ENCODE measurements at places on chromosomes 12 and 14.

DNA sequence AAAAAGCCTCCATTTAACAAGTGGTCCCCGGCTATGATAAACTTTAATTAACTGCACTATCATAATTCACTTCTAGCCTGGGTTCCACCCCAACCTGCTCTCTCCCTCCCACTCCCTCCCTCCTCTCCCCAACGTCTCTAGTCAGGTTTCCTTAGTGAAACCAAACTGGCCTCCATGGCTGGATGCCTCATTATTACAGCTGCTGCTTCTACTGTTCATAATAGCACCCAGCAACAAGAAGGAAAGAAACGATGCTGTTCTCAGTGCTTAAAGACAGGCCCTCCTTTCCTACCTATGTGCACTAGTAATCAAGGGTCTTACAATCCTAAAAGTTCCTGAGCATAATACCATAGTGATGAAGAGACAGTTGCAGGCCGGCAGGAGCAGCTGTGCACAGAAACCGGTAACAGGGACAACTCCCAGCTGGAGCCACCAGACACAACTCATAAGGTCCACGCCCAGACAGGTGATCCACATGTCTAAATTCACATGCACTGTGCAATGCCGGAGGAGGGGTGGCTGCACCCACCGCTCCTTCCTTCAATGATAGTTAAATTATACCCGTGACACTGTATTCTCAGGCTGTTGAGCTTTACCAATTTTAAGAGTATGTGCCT lies 6.2 kb downstream of the IRF2BPL start:
- no peak for DNase-seq

DNA sequence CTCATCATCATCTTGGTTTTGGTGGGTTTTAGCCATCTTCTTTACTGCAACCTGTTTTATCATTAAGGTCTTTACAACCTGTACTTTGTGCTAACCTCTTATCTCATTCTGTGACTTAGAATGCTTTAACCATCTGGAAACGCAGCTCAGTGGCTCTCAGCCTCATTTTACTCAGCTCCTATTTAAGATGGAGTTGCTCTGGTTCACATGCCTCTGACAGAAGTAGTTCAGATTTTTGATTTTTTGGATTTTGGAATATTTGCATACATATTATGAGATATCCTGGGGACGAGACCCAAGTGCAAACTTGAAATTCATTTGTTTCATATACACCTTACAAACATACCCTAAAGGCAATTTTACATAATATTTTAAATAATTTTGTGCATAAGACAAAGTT lies 10.7 kb downstream of the SLC38A1 start:
- DNase-seq = no peak

- no peak for DNase-seq
Measured at GRCh38 chr14:90604356-90604755, 207.5 kb downstream of the CALM1 start.

GRCh38 chr14:101183376-101184103 lies 280.0 kb upstream of the RTL1 start:
- DNase-seq = no peak

DNA sequence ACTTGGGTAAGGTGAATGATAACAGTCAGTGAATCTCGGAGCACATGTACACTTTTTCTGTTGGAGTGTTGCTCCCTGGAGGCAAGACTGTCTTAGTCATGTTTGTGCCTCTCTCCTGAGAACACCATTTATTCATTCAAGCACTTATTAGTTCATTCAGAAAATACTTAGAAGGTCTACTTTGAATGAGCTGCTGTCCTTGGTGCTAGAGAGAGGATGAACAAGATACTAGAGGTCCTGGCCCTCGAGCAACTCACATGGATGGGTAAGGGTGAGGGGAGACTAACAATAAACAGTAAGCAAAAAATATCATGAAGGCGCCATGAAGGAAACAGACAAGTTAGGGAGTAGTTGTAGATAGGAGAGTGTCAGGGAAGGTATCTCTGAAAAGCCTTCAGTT lies 17.1 kb upstream of the SAMD4A start:
- no peak for DNase-seq

DNA sequence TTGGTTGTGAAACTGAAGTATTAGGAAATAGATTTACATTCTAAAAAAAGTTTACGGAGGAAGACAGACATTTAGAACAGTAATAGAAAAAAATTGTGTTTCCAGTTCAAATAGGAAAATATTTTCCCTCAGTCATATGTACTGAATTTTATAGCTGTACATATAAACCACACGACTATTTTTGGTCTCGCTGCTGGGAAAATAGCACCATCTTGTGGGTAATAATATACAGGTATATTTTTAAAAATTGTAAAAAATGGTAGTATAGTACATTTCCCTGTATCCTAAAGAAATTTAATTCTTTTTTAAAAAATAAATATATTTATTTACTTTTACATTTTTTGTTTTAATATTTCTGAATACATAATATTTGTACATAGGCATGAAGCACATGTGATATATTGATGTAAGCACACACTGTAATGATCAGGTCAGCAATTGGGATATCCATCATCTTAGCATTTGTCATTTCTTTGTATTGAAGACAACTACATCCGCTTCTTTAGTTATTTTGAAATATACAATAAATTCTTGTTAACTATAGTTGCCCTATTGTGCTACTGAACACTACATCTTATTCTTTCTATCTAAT lies 168.6 kb downstream of the ALX1 start:
- no peak for DNase-seq

DNA sequence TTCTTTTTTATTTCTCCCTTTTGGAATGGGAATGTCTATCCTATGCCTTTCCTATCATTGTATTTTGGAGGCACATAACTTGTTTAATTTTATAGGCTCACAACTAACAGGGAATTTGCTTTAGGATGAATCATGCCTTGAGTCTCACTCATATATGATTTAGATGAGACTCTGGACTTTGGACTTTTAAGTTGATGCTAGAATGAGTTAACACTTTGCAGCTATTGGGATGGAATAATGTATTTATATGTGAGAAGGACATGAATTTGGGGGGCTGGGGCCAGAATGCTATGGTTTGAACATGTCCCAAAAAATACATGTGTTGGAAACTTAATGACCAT lies 365.3 kb downstream of the ZFP36L1 start:
- DNase-seq = no peak

DNA sequence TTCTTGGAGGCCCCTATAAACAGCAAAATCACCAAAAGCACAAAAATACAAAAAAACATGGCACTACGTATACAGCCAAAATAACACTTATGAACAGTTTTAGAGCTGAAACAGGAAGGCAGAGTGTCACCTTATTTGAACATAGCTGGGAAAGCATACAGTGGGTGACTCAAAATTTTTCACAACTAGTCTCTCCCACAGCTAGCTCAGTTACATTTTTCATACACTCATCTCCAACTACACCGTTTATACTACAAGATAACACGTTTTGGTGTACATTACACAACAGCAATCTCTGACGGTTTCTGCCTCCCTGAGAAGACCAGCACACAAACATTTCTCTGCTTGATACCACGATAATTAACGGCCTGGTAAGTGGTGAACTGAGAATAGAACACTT lies 2.9 kb downstream of the RAD52 start:
- DNase-seq = no peak

DNA sequence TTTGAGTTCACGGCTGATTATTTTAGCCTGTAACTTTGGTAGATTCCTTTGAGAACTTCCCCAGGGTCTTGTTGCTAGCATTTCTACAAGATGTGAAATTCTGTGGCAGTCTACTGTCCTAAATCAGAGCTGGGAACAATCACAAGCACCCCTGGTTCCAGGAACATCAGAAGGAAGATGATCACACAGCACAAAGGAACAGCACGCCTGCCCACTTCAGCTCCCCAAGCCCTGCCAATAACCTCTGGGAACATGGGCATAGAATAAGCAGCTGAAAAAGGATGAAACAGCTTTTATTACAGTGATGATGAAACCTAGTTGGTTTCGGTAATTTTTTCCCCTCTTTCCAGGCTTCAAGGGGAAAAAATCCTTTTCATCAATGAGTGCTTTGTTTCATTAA lies 12.3 kb downstream of the GPR19 start:
- DNase-seq = no peak

DNA sequence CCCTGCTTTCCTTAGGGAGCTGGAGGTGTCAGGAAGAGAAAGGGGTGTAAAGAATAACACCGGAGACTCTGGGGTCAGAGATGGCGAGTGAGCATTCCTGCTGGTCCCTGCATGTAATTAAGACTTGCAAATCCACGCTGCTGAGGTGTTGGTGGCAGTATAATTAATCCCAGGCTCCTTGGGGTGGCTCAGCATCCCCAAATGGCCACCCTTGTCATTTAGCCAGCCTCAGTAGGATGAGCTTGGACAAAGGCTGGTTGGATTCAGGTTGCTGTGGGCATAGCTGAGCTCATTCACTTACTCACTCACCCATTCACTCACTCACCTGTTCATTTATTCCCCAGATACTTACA lies 174.4 kb upstream of the RPH3A start:
- DNase-seq = no peak

GRCh38 chr12:9327320-9327719 lies 119.1 kb upstream of the PZP start:
- no peak for DNase-seq

GRCh38 chr12:111529424-111530368 lies 69.4 kb downstream of the ATXN2 start:
- DNase-seq = peak; percentile 33

DNA sequence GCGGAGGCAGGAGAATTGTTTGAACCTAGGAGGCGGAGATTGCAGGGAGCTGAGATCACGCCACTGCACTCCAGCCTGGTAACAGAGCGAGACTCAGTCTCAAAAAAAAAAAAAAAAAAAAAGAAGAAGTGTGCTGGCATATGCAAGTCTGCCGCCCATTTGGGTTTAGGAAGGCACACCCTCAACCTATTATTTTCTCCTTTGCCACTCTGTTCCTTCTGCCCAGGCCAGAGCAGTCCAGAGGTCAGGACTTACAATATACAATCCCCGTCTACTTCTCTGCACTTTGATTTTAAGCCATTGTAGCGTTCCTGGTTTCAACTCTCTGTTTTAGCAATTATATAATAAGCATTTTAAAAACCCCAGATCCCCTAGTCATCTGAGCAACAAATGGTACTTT lies 39.8 kb downstream of the CATSPERB start:
- no peak for DNase-seq

DNA sequence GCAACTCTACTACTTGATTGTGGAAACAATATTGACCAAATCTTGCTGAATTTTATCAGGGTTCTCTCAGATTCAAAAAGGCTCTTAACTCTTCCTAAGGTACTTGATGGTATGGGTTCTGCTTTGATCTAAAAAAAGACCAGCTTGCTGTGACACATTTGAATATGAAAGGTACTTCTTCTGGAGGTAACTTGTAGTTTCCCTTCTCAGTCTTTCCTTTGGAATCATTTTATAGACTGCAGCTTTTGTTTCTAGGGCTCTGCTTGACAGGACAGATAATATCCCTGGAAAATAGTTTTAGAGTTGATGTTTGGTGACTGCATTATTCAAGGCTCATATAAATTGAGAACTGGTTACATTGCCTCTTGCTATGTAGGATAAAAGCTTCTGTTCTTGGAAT lies 251.9 kb downstream of the FUT8 start:
- no peak for DNase-seq

DNA sequence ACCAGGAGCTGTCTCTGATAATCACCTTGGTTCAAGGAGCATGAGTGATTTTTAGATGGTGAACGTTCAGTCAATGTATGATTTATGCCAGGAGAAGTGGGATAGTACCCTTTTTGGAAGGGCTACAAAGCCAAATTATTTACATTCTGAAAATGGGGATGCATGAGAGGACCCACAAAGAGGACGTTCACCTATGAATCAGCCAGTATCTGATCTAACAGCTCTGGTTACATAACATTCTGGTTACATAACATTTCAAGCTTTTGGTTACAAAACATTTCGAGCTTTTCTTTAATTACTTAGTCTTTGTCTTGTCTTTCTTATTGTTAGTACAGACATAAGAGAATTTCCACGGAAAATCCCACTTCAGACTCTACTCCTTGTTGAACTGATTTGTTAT lies 68.8 kb downstream of the SLCO1A2 start:
- no peak for DNase-seq

- DNase-seq = no peak
Measured at GRCh38 chr12:96502477-96502876, 13.1 kb downstream of the CFAP54 start.

- no peak for DNase-seq
Measured at GRCh38 chr12:97342130-97342529, 120.5 kb upstream of the RMST start.

GRCh38 chr14:71119075-71119474 lies 211.8 kb downstream of the PCNX1 start:
- DNase-seq = peak; percentile 48

DNA sequence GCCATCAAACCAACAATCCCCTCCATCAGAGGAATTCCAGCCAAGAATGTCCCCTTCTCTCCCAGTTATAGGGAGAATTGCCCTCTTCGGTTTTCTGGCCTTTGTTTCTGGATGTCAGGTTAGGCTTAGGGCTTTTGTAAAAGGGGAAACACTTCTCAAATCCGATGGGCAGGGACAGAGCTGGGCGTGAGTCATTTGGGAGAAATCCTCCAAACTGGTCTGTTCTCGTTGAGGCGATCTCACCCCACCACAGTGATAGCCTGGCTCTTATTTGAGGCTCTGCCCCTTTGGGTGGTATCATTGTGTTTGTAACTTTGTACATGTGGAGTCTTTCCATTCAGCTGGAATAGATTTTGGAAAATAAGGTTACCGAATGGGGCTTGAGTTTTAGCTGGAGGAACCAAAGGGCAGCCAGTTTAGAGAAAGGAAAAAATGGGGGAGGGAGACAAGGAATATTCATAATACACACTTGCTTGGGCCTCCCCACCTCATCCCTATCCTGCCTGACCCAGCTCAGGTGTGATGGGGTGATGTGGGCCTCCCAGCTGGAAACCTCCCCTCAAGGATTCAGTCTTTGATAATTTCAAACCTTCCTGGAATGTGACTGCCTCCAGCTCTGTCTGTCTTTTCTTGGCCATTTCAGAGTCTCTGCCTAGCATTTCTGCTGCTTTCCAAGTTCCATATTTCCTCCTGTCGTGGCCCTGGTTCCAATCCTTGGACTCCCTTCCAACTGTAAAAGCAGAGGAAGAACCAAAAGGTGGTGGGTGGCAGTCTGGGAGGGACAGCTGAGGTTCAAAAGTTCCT lies 7.5 kb downstream of the HOXC4 start:
- DNase-seq = no peak

DNA sequence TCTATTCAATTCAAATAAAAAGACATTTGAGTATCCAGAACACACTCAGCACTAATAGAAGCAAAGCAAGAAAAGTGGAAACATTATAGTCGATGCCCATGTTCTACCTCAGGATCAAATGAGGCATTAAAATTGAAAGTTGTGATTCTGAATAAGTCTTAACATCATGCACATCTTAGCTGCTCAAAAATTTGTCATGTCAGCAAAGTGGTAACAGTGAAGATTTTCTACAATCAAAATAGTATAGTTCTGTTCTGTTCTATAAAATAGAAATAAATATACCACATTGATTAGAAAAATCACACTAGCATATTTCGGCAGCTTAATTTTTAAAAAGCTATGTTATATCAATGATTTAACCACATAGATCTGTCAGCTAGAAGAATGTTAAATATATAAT lies 74.7 kb downstream of the ERGIC2 start:
- no peak for DNase-seq

- no peak for DNase-seq
Measured at GRCh38 chr14:83164016-83164415, 1630.4 kb upstream of the SEL1L start.

Measured in stimulated activated effector memory CD8-positive, alpha-beta T cell treated with anti-CD3 and anti-CD28 coated beads, Interleukin-12 subunit alpha, Interleukin-12 subunit beta, amount 100 ng/mL, for 72 hours (primary cell).